ENCODE measurements at places on chromosomes 6 and 20.

GRCh38 chr6:50288881-50289280, 239.2 kb upstream of the DEFB112 start:
- no peak for DNase-seq

GRCh38 chr6:149458806-149459205, 26.0 kb downstream of the ZC3H12D start:
- no peak for DNase-seq

- peak; percentile 80 for DNase-seq
Observed at GRCh38 chr20:51318058-51318949, 224.2 kb downstream of the NFATC2 start.

GRCh38 chr6:4908062-4908461, 95.8 kb downstream of the RPP40 start:
- DNase-seq = no peak

DNA sequence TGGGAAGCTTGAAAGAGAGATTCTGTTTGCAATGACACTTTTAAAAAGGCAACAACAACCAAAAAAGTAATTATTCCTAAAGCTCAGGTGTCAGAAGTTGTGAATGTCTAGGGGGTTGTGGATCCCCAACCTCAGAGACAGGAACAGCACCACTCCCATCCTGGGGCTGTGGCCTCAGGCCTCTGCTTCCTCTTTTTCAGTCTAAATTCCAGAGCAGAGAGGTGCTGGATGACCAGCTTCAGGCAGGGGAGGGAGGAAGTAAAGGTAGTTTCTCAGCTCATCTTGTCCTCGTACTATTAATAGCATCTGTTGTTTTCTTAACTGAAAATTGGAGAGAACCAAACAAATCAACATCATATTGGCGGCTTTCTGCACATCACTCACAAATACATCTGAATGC, 8.3 kb downstream of the NT5E start:
- DNase-seq = no peak

GRCh38 chr6:157380458-157380778, 572 bp upstream of the ZDHHC14 start:
- no peak for DNase-seq

- DNase-seq = no peak
Observed at GRCh38 chr20:46550461-46550860, at the start of gene OCSTAMP. Gene OCSTAMP, minus strand, starts transcription at chr20:46550654. Its CDS starts 94 bp downstream, at chr20:46550560.

DNA sequence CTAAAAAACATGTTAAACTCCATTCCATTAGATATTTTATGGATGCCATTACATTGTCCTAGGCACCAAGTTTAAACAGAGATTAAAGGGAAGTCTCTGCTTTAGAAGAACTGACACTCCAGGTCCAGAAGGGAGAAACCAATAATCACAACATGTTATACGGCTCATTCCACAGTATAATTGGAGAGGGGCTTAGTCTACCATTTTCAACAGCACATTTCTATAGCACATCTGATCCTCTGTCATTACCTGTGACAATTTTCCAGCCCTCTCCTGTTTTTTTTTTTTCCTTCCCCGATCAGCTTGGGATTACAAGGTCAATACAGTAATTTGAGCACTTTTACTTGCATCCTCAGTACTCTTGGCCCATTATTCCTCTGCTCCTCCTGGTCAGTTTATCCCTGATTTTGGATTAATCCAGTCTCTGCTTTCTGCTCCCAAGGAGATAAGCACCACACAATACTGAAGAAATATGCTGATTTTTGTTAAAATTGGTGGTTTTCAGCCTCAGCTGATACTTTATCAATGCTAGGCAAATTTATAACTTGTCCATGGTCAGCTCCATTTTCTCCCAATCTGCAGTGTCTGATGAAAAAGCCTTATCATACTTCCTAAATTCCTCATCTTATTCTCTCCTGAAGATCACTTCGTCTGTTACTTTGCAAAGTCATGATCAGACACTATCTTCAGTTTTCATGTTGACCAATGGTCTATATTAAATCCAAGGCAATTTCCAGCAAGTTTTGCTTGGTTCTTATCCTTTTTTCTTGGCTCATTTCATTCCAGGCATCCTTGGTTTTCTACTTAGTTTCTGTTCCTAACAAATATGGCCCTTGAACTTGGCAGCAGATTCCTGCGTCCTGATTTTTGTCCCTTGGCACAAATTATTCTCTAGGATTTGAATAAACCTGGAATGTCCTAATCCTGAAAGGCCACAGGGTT, 30.8 kb upstream of the SYNCRIP start:
- DNase-seq = no peak

- no peak for DNase-seq
Observed at GRCh38 chr20:58453391-58453790, 61.8 kb downstream of the APCDD1L start.

DNA sequence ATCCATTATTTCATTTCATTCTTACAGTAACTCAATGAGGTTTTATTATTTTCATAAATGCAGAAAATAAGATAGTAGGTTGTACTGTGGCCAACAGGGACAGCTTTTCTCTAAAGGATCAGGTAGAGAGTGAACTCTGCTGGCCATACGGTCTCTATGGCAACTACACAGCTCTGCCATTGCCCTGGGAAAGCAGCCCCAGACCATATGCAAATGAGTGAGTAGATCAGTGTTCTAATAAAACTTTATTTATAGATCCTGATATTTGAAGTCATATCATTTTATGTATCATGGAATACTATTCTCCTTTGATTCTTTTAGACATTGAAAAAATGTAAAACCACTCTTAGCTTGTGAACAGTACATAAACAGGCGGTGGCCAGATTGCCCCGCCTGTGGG, 192.5 kb upstream of the RREB1 start:
- no peak for DNase-seq

- no peak for DNase-seq
Observed at GRCh38 chr6:133262804-133263203, 21.6 kb downstream of the EYA4 start.

- no peak for DNase-seq
Observed at GRCh38 chr6:25173951-25174474, 105.2 kb upstream of the CARMIL1 start.

DNA sequence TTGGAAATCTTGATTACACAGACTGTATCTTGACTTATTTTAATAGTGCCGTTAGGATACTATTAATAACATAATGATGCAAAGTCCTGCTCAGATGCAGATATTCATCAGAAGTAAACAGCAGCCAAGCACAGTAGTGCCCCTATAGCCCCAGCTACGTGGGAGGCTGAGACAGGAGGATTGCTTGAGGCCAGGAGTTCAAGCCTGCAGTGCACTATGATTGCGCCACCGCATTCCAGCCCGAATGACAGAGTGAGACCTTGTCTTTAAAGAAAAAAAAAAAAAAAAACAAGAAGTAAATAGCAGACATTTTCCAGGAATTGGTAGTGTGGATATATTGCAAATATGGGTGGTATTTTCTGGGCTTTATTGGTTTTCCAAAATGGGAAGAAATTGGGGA, 61.8 kb downstream of the TULP4 start:
- DNase-seq = no peak

GRCh38 chr6:170278743-170279094, 12.2 kb downstream of the DLL1 start:
- no peak for DNase-seq

DNA sequence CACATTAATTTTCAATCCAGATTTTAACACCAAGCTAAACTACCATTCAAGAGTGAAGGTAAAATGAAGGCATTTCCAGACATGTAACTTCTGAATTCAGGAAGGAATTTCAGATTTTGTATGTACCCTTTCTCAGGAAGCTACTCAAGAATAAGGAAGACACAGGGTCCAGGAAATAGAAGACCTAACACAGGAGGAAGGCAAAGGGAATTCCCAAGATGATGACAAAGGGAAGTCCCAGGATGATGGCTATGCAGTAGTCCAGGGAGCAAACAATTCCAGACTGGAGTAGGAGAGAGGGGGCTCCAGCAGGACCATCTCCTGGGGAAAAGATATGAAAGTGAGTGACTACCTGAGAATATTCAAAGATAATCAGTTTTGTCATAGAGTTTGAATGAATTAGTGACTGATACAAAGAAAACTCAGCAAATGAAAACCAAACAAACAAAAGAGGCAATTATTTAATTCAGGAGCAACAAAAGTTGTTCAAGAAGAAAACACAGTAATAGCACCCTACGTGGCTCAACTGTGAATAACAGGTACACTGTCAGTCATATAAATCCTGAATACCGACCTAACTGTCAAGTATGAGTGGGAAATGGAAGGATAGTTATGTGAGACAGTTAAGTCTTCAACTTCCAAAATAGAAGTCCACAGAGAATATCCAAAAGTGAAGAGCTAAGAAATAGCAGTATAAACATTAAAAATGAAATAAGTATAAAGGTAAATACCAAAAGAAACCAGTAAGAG, 4.0 kb downstream of the RNF24 start:
- no peak for DNase-seq
